ENCODE measurements at places on chromosomes 4 and X.

- no peak for DNase-seq
Measured at GRCh38 chrX:6384371-6384770, 150.5 kb downstream of the VCX3A start.

DNA sequence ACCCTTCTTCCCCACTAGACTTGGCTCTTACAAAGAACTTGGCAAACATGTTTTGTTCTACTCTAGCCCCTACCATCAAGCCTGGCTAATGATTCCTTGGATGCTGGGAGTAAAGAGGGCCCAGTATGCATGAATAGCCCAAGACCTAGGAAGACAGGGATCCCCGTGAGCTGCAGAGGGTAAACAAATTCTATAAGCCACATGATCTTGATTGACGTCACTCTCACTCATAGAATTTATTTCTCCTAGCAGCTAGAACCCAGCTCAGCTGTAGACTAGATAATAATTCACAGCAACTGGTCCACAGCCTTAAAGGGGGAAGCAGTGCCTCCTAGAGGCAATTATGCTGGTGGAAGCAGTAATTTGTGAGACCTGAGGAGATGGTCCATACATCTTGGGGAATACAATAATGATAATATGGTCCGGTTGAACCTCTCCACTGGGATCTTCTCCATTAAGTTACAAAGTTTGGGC, 16.1 kb upstream of the USO1 start:
- peak; percentile 63 for DNase-seq

DNA sequence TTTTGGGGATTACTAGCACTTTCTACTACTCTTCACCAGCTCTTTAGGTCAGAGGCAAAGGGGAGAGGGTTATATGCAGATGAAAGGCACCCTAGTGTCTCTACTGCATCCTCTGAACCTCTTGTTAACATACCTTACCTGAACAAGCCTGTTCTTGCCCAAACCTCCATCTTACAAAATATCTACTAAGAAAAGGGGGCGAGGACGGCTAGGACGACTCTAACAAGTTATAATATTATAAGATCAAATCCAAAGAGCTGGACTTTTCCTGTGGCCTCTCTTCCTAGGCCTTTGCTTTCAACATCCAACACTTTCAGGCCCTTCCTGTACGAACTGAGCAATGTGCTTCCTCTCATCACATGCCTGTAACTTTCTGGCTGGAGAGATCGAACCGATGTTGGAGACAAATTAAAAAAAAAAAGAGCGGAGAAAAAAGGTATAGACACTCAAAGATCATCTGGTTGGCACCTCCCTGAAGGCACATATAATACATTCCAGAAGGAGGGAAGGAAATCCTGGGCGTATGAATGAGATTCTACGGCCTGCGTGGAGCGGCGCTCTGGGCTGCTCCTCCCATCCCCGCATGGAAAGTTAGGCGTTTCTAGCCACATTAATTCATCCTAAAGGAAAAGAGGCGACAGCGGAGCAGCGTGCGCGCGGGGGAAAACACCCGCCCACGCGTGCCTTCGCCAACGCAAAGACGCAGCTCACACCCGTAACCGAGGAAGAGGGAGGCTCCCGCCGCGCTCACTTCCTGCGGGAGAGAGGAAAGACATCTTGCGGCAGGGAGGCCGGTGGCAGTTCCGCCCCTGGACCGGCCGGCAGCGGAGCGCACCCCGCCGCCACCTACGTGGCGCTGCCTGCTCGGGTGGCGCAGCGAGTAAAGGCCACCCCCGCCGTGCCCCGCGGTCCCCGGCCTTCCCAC, 808 bp downstream of the PRDM5 start:
- DNase-seq: peak; percentile 13

- no peak for DNase-seq
Measured at GRCh38 chr4:70463335-70463734, 8.7 kb upstream of the MUC7 start.

- no peak for DNase-seq
Measured at GRCh38 chr4:100819505-100819904, 301.7 kb upstream of the EMCN start.

DNA sequence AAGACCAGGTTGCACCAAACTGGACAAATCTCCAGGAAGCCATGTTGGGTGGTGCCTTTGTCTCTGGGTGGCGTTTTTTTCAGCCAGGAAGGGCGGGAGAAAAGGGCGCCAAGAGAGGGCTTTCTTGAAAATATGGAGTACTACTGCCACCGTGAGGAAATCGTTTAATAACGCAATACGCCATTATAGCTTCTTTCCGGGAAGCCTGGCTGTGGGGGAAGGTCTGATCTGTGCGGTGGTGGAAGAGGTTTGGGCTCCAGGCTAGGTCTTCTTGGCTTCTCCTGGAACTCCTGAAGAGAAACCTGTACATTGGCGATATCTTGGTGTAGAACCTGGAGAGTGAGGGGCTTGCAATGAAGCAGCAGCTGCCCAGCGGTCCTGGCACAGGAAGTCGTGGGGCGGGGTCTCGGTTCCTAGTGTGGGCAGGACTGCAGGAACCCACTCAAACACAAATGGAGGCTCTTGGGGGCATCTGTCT, 202.7 kb downstream of the OR13H1 start:
- peak; percentile 85 for DNase-seq

DNA sequence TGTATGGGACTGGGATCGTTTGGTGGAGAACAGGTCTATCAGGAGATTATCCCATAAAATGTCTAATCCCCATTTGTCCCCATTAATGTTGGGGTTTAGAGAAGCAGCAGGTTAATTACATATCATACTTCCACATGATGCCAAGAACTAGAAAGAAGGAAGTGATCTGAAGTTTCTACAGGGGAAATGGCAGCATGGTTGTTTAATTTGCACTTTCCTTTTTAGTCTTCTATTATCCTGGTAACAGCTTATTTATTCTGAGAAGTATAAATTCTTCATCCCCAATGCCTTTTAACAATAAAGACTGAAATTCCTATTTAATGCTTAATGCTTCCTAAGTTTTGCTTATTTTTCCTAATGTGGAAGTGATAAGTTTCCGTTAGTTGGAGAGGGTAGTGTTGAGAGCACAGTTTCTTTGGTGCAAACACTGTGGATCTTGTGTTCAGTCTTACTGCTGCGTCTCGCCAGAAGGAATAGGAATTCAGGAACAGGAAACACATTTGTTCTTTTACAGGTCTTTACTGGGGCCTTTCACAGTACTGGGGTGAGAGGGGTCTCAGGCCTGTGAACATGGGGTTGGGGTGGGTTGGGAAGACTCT, 59.5 kb upstream of the TADA2B start:
- DNase-seq: no peak

- DNase-seq: no peak
Measured at GRCh38 chrX:134909261-134909660, 81.5 kb upstream of the SMIM10 start.

- DNase-seq: no peak
Measured at GRCh38 chr4:171979461-171979860, 166.3 kb downstream of the GALNTL6 start.

- DNase-seq: no peak
Measured at GRCh38 chrX:11273544-11273943, 19.7 kb upstream of the AMELX start.

DNA sequence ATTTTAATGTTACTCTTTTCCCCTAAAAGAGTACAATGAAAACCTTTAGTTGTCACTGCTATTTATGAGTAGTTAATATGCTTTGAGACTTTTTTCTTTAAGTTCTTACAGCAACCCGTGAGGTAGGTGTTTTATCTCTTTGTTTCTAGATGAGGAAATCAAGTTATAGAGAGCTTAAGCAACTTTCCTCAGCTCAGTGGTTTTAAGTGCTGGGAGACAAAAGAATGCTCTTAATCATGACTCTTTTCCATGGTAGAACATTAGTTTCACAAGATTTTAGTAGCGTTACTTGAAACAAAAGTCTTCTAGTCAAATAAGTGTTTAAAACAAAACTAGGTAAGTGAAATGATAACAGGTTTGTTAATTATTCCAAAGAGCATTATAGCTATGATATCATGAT, 354.7 kb upstream of the PITX2 start:
- no peak for DNase-seq

GRCh38 chr4:93243262-93243661, 585.3 kb upstream of the ATOH1 start:
- DNase-seq: no peak

- DNase-seq: no peak
Measured at GRCh38 chr4:30002341-30002740, 717.8 kb upstream of the PCDH7 start.

GRCh38 chr4:93731456-93731855, 97.1 kb upstream of the ATOH1 start:
- no peak for DNase-seq

DNA sequence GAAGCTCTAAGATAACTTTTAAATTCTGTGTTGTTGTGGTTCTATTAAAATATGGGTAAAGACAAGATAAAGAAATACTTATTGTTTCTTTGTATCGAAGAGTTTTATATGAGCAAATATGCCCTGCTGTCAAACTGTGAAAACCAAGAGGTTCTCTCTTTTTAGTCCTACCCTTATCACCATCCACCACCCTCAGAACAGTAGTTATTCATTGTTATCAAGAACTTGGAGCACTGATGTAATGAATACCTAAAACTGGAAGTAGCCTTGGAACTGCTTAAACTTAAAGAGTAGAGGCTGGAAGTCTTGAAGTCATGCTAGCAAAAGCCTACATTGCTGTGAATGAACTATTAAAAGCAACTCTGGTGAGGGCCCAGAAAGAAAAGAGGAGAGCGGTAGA, 9.2 kb downstream of the PIR start:
- DNase-seq: no peak

DNA sequence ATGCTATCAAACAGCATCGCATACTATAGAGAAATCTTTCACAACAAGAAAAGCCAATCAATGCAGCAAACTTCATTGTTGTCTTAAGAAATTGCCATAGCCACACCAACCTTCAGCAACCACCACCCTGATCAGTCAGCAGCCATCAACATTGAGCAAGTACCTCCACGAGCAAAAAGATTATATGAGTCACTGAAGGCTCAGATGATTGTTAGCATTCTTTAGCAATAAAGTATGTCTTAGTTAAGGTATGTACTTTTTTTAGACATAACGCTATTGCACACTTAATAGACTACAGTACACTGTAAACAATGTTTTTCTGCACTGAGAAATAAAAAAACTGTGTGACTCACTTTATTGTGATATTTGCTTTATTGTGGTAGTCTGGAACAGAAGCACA, 37.8 kb upstream of the FUNDC1 start:
- no peak for DNase-seq

DNA sequence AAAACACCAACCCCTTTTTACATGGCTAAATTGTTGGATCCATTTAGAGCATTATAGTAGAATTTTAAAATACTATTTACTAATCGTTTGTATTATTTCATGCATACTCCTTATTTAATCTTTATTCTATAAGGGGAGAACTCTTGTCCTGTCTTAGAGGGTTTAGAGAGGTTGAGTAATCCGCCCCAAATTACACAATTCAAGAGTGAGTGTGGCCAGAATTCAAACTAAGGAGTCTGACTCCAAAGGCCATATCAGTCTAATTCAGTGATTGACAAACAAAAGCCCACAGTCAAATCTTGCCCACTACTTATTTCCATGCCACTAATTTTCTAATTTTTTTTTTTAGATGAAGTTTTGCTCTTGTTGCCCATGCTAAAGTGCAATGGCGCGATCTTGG, 33.7 kb upstream of the NEIL3 start:
- no peak for DNase-seq

DNA sequence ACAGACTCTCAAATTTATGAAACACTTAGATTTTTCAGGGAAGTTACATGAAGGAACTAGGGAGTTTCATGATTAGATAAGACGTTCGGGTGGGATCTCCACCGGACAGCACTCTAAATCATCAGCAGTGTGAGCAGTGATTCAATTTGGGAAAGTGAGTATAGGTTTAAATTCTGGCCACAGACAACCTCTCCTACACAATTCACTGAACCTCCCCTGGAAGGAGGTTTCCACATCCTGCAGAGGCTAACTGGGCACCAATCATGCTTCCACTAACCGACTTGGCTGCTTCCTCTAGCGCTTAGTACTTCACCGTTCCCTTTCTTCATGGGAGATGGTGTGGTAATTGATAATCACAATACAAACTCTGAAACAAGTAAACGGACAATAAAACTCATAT, 5.6 kb downstream of the CXCL9 start:
- DNase-seq: no peak

DNA sequence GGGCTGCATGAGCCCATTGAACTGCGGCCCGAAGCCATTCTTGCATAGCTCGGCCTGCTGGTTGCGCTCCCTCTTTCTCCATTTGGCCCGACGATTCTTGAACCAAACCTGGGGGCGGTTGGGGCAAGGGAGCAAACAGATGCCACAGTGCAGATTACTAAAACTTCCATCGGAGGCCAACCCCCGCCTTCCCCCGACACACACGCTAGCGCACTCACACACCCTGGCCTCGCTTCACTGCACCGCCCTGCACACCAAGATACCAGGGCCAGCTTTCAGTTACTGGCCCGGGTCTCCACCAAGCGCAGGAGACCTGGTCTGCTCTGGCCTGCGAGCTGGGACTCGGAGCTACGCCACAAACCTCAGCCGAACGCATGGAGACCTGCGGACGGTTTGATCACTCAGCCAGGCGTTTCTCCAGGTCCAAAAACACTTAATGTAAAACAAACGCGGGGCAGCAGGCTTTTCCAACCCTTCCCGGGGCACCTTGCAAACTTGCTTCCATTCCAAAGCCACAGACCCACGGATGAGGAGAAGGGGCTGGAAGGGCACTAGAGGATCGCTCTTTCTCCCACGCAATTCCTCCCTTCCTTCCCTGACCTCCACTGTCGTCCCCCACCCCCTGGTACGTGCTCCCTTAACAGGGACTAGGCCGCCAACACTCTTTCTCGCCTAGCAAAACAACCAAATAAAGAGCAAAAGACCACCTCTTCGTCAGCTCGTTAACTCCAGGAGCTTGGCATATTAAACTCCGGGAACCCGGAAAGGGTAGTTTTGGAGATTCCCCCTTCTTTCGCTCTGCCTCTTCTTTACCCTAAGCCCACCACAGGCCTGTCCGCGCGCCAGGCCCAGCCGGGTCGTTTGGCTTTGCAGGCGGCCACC, 4.1 kb downstream of the PITX2 start:
- no peak for DNase-seq

- DNase-seq: no peak
Measured at GRCh38 chr4:6416518-6417286, 55.7 kb downstream of the PPP2R2C start.

GRCh38 chrX:153520287-153520917, 3.0 kb downstream of the ATP2B3 start:
- no peak for DNase-seq

DNA sequence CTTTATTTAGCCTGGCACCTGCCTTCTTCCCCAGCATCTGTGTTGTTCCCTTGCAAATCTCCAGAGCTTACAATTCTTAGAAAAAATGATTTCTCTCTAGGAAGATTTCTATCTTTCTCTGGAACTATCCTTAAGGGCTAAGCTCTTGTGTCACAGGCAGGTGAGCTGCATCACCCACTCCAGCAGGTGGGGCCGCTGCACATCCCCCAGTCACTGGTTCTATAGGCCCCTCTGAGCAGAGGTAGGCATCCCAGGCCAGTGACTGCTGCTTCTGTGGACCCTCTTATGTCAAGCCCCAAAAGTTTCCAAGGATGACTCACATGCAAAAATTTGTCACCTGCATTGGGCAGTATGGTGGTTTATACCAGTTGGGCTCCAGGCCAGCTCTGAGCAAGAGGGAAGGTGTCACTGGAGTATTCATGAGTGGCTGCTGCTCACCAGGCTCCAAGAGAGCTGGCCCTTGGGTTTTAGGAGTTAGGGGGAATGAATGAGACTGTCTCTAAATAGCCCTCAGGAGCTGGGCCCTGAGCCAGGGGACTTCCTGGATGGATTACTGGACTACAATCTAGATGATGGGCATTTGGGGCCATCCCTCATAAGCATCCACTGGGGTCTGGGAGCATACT, 208.1 kb upstream of the EOLA2 start:
- DNase-seq: no peak

- no peak for DNase-seq
Measured at GRCh38 chr4:25654031-25654970, 1.4 kb upstream of the SLC34A2 start.

Data from CD4-positive, alpha-beta memory T cell (primary cell).